ENCODE measurements at places on chromosomes 2 and 18.

DNA sequence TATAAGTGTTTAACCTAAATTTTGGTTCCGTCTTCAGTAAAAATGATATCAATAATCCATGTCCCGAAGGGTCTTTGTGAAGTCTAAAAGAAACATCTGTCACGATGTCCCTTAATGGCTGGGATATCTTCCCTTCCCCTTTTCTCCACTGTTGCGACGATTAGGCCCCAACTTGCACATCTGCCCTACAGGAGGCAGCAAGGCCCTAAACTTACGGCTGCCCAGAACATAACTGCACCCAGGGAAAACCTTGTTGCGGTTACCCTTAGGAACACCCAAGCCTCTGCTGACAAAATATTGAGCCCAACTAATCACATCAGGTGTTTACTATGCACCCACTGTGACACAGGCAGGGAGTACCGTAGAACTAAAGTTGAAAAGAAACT lies 1.3 kb upstream of the SMAD2 start:
- peak; percentile 16 for DNase-seq

DNA sequence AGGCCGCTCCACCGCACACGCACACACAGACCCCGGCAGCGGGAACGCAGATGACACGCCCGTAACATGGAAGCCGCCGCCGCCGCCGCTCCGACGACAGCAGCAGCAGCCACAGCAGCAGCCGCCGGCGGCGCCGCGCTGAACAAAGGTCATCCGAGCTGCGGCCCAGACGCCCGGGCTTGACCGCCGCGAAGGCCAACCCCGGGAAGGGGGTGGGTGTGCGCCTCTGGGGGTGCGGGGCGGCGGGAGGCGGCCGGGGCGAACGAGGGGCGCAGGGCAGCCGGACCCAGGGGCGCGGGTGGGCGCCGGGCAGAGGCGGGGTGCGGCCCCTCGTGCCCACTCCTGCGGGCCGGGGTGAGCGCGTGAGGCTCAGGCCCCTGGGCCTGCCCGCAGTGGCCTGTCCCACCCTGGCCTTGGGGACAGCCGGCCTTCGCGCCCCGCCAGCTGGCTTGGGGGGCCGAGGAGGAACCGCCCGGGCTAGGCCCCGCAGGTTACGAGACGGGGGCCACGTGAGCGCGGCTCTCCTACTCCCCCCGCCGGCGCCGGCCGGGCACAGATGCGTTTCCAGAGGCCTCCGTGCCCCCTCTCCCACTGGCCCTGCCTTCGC lies 1.0 kb upstream of the ZNF532 start:
- peak; percentile 56 for DNase-seq

- DNase-seq, result no peak
Observed at GRCh38 chr2:44615950-44616518, 254.3 kb downstream of the CAMKMT start.

DNA sequence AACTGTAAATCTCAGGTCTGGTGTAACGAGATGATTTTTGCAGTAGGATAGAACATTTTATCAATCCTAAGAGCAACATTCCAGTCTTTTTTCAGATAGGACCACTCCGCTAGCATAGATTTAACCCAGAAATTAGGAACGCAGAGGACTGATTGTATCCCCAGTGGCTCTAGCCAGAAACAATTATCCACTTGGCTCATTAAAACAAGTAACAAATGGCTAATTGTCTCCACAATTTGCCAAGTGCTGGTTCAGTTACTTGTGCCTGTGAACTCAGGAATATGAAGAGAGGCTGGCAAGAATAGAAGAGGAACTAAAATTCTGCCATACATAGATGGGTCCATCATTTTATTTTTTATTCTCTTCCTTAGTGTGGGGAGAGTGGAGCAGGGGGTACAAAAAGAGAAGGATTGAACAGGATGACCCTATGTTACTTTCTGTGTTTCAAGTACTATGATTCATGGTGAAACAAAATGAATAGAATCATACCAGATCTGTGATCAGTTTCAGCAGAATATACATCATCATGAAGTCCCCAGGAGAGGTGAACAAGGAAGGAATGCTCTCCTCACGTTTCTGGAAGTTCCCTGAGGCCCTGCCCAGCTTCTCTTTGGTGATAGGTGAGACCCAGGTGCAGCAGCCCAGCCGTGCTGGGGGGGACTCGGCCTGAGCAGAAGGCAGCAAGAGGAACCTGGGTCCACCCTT lies 121.6 kb downstream of the ARL4C start:
- DNase-seq, result no peak

GRCh38 chr2:41955316-41956043 lies 92.3 kb upstream of the PKDCC start:
- DNase-seq, result no peak

DNA sequence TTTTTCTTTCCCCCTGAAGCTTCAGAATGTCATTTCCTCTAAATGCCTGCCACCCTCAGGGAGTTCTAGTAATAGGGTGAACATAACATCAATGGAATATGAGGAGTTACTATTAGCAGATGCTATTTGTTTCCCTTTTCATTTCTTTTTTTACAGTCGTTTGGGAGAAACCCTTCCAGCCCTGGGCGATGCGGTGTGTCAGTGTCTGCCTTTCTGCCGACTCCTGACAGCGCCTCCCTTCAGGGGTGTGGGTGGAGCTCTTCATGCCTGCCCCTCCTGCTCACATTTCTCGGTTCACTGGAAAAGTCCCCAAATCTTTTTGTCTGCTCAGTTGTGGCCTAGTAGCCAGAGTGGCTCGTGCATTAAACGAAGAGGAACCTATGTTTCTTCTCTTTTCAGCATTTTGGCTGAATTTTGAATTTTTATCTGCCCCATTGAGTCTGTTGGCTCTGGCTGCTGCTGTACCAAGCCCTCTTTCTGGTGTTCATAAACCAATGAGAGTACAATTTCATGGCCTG lies 72.3 kb downstream of the FMNL2 start:
- no peak for DNase-seq

DNA sequence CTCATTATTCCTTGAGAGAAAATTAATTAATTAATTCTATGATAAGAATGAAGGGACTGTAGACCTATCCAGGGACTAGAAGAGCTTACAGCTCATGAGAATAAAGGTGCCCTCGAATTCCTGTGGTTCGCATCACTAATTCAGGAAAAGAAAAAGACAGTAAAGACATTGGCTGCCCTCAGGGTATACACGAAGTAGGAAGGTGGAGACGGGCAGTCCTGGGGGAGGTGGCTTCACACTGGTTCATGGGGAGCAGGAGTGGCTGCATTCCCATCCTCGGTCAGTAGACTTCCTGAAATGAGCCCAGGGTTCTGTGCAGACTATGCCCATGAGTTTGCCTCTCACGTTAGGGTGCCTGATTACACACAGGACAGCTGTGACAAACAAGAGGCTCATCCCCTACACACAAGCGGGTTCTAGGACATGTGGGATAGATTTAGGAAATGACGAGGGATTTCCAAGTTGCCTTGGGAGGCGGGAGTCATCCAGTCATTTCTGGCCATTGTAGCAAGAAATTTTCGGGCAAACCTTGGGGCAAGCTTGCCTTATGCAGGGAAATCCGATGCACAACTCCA lies 282.2 kb downstream of the CYP26B1 start:
- no peak for DNase-seq

DNA sequence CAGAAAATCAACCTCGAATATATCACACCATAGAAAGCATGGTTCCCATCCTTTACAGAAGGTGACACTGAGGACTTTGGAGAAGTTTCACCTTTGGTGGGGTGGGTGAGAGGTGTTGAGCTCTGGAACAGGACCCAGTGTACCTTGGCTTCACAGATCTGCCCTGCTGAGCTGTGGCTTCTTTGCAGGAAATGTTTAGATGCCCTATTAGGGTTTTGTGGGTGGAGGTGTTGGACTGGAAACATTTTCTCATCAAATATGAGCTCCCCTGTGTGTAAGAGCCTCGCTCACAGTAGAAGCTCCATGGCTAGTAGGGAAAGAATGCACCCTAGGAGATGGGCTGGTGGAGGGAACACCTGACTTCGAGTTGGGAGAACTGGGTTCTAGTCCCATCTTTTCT lies 55.6 kb downstream of the RPL37A start:
- no peak for DNase-seq

GRCh38 chr2:190156530-190157212 lies 94.1 kb upstream of the MSTN start:
- DNase-seq, result no peak

DNA sequence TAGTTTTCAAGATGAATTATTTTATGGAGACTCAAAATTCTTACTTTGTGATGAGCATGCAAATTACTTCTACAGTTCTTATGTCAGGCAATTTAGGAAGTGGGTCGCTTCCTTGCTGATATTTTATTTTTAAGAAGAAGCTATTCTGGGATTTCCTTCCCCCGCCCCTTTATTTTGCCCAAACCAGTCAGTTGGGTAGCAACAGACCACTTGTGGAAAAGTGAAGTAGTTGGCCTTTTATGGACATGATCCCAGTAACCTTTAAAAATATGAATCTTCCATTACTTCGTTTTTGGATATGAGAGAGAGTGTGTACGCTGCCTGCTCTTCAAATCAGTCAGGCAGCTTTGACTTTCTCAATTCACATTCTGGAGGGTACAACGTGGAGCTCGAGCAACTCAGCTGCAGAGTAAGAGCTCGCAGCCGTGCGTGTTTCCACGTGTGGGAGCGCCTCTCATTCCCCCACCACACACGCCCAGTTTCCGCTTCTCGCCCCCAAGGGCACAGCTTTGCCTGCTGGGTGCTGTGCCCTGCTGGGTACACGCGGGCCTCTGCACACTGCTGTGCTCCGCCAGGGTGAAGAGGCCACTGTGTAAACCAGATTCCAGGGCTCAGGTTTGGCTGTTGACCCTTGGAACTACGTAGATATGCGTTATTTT lies 92.6 kb downstream of the ITGB1BP1 start:
- DNase-seq, result peak; percentile 41

DNA sequence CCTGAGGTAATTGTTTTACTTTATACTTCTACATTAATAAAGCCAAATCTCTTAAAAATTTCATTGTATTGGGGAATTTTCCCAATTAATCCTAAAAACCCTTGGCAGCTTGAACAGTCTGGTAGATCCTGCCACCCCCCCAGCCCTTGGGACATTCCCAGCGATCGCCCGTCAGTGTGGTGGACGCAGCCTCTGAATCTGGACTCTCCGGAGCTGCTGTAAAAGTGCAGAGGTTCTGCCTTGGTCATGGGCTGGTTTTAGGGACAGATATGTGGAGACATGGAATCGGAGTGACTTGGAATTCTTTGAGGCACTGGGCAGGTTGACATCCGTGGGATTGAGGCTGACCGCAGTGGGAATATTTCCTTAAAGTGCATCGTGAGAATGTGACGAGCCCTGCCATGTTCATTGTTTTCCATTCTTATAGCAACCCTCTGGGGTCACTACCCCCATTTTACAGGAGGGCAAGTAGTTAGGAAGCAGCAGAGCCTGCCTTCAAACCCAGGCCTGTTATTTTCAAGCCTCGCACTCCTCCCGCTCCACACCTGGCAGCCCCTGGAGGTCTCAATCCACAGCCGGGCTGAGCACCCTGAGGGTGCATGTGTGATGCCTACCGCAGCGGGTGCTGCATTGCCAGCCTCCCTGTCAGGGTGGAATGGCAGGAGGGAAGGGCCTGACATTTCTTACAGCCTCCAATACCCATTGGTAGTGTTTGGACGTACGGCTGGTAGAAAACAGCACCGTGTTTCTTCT lies 6.5 kb downstream of the EMILIN2 start:
- no peak for DNase-seq

DNA sequence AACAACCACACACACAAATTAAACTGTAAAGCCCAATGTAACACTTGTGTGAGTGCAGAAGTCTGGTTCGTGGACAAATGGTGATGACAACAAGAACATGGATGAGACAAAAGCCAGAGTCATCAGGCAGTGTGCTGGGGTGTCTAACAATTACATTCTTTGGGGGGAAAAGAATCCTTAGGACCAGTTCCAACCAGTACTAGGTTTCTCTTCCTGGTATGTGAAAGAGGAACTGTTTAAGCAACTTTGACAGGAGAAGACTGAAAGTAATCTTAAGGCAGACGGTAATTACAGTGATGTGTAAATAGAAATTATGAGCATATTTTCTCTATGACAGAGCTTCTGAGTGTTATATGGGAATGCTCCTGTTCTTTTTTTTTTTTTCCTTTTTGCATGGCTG lies 133.4 kb downstream of the AFF3 start:
- no peak for DNase-seq

- no peak for DNase-seq
Observed at GRCh38 chr2:31414601-31415241, at the start of gene XDH. Gene XDH (minus strand): TSS chr2:31414742. CDS start chr2:31414666, 76 bp downstream.

DNA sequence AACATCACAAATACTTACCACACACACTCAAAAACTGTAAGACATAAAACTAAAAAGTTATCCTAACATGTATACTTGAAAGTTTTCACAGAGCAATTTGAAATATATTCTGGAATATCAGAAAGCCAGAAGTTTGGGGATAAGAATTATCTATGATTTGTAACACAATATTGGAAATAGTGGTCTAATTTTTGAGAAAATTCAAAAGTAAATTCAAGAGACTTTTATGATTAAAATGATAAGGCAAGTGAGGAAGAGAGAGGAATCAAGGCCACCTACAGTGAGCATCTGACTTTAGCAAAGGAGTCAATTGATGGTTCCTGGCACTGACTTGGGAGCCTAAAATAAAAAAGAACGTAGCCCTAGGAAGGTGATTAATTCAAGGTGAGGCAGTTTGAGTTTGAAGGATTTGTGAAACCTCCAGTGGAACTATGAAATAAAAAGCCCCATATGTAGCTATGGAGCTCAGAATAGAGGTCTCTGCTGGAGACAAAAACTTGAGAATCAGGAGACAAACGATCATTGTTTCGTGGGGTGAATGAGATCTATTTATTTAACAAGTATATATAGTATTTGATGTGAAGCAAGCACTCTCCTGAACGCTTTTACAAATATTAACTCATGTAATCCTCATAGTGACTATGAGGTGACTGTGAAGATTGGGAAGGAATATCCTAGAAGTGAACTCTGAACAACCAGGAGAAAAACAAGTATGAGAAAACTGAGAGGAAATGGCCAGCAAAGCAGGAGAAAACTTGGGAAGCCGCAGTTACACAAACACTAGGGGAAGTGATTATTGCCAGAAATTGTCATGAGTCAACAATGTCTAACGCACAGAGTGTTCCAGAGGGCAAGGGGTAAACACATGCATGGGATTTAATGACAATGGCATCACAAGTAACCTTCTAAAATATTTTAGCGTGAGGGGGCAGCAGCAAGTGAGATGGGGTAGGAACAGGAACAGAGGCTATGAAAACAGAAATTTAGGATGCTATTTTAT lies 12.8 kb downstream of the TFPI start:
- no peak for DNase-seq

GRCh38 chr18:70425236-70425635 lies 136.4 kb downstream of the SOCS6 start:
- DNase-seq, result no peak

GRCh38 chr2:147665105-147665504 lies 179.7 kb upstream of the ACVR2A start:
- no peak for DNase-seq

GRCh38 chr18:59921384-59921891 lies 21.6 kb downstream of the PMAIP1 start:
- DNase-seq, result no peak

- no peak for DNase-seq
Observed at GRCh38 chr2:212194396-212194795, 344.2 kb downstream of the ERBB4 start.

- no peak for DNase-seq
Observed at GRCh38 chr2:27792759-27793158, 21.2 kb downstream of the MRPL33 start.

Data from hindlimb muscle (tissue), 1 donor.